Small intestine (tissue), 16 donors: ENCODE measurements at places on chromosomes 7 and 10. TPM values are rescaled to one million over a fixed set of nuclear protein-coding genes. Genes with fewer than 3 reads are reported as not detected.

DNA sequence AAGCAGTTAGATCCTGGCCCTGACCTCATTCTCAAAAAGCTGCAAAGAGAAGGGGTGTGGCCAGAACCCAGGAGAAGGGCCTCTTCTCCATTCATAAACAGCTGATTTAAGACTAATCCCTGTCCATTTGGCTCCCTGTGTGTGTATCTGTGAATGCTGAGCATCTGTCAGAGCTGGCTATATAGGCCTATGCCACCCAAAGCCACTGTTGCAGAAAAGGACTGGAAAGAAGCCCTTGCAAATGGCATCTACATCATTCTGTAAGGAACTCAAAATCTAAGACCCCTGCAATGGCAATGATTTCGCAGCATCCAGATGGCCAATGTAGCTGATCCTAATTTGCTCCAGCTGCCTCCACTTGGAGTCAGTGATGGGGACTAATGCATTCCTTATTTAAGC is 384.5 kb downstream of the KCNMA1 start:
- no peaks in the 10 kb centered on the region for H3K4me1 ChIP-seq
- H3K36me3 ChIP-seq = no peaks in the 10 kb centered on the region
- no peak overlapping the region for H3K27ac ChIP-seq
- H3K4me3 ChIP-seq = no peak overlapping the region
- no peaks in the 10 kb centered on the region for H3K27me3 ChIP-seq
- no peak for DNase-seq

DNA sequence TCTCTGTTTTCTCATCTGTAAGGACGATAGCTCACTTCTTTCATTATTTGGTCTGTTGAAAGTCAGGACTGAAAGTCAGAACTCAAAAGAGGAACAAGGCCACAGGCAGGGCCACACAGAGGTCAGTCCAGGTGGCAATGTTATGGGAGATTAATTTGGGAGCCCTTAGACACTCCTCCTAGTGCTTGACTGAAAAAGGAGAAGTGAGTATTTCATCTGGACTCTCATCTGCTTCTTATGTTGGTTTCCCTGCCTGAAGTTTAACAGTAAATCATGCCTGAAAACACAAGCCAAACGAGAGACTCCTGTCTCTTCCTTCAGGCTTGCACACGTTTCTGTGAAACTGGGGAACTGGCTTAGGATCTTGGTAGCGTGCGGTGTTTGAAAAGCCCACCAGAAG is 248.5 kb downstream of the BUB3 start:
- no peaks in the 10 kb centered on the region for H3K36me3 ChIP-seq
- H3K27ac ChIP-seq = no peak overlapping the region
- H3K4me1 ChIP-seq = no peaks in the 10 kb centered on the region
- no peak overlapping the region for H3K4me3 ChIP-seq
- no peaks in the 10 kb centered on the region for H3K27me3 ChIP-seq

- no peak overlapping the region for H3K4me3 ChIP-seq
- no peaks in the 10 kb centered on the region for H3K27me3 ChIP-seq
- H3K36me3 ChIP-seq = no peaks in the 10 kb centered on the region
- H3K4me1 ChIP-seq = no peaks in the 10 kb centered on the region
- DNase-seq = no peak
- no peak overlapping the region for H3K27ac ChIP-seq
Measured at GRCh38 chr10:75051308-75051707, 60.1 kb upstream of the SAMD8 start.

GRCh38 chr7:30702200-30702599 is 19.9 kb upstream of the CRHR2 start:
- peak; percentile 16 for DNase-seq
- H3K4me1 ChIP-seq = no peaks in the 10 kb centered on the region
- no peak overlapping the region for H3K27ac ChIP-seq
- H3K4me3 ChIP-seq = no peak overlapping the region
- no peaks in the 10 kb centered on the region for H3K36me3 ChIP-seq

DNA sequence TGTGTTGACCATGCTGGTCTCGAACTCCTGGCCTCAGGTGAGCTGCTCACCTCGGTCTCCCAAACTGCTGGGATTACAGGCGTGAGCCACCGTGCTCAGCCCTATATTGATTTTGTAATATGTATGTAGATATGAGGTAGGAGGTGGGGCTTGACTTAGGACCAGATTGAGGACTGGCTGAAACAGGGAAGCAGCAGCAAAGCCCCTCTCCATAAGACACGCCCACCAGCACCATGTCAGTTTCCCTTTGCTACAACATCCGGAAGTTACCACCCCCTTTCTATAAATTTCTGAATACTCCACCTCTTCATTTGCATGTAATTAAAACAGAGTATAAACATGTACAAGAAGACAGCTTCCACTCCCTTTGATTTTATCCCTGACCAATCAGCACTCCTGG is 47.9 kb upstream of the MYL10 start:
- no peak overlapping the region for H3K27ac ChIP-seq
- H3K4me1 ChIP-seq = no peaks in the 10 kb centered on the region
- H3K4me3 ChIP-seq = no peak overlapping the region
- H3K36me3 ChIP-seq = no peaks in the 10 kb centered on the region
- DNase-seq = no peak

GRCh38 chr10:11104772-11105675 is 87.4 kb downstream of the CELF2 start:
- H3K27ac ChIP-seq = no peak overlapping the region
- no peaks in the 10 kb centered on the region for H3K36me3 ChIP-seq
- DNase-seq = no peak
- no peak overlapping the region for H3K4me3 ChIP-seq
- no peaks in the 10 kb centered on the region for H3K27me3 ChIP-seq

- no peaks in the 10 kb centered on the region for H3K36me3 ChIP-seq
- no peak overlapping the region for H3K4me3 ChIP-seq
- no peaks in the 10 kb centered on the region for H3K4me1 ChIP-seq
Measured at GRCh38 chr10:126798649-126799048, 106.6 kb upstream of the DOCK1 start.

The OR6B1 gene
- 0.01 TPM for polyA plus RNA-seq

- no peak overlapping the region for H3K4me3 ChIP-seq
- no peaks in the 10 kb centered on the region for H3K27me3 ChIP-seq
- H3K4me1 ChIP-seq = no peaks in the 10 kb centered on the region
- DNase-seq = no peak
- H3K27ac ChIP-seq = no peak overlapping the region
- no peaks in the 10 kb centered on the region for H3K36me3 ChIP-seq
Measured at GRCh38 chr7:4143511-4144171, 538.5 kb upstream of the FOXK1 start.

GRCh38 chr10:111822661-111823060 is 360.9 kb downstream of the GPAM start:
- no peak overlapping the region for H3K27ac ChIP-seq
- H3K4me3 ChIP-seq = no peak overlapping the region
- DNase-seq = no peak
- no peaks in the 10 kb centered on the region for H3K4me1 ChIP-seq

The CDHR1 gene
- 18.2 TPM for polyA plus RNA-seq

The WDR11 gene
- 31.1 TPM for polyA plus RNA-seq

- H3K4me1 ChIP-seq = peaks cover 5% of the 10 kb centered on the region
- DNase-seq = no peak
- peak overlapping the region; percentile 45 for H3K27ac ChIP-seq
- peaks cover 4% of the 10 kb centered on the region for H3K36me3 ChIP-seq
- no peaks in the 10 kb centered on the region for H3K27me3 ChIP-seq
Measured at GRCh38 chr10:101829561-101830315, 11.5 kb upstream of the OGA start.

DNA sequence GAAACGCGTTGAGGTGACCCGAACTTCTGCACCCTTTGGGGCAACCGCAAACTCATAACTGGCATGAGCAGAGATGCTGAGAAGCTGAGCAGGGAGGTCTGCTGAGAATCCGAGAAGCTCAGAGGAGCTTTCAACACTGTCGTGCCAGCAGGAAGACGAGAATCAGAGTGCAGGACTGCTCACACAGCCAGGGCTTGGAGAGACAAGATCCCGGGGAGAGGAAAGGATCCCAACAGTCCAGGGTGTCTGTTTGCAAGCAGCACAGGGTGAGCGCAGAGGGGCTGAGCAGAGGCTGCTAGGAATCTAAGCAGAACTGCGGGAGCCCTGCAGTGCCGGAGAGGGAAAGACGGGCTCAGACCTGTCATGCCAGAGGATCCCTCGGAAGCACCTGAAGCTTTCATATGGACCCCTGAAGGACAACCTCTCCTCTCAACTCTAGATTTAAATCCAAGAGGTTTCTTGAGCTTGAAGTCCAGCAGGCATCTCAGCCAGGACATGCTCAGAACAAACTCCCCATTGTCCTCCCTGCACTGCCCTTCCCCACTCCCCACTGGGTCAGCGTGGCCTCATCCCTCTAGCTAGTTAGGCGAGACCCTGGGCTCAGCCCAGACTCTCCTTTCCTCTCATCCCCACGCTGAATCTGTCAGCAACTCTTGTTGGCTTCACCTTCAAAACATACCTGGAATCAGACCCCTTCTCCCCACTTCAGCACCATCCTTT is 40.7 kb downstream of the FOXL3 start:
- peaks cover 3% of the 10 kb centered on the region for H3K4me1 ChIP-seq
- no peaks in the 10 kb centered on the region for H3K36me3 ChIP-seq
- peak; percentile 39 for DNase-seq

The PPP1R9A gene
- polyA plus RNA-seq = 13.3 TPM

DNA sequence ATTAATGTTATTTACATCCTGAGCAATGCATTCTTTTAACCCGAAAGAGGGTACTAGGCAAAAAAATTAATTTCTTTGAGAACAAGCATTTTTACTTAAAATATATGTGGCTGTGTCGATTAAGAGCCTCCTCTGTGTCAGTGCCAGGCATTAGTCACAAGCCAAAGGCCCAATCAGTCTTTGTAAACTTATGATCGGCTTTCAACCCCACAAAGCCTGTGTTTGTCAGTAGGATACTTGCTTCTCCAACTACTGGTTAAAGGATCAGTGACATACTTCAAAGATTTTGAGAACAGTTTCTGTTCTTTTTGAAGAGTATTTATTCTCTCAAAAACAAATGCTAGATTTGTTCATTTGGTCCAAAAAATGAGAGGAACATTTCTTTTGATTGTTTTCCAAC is 159.3 kb downstream of the NRCAM start:
- DNase-seq = no peak
- H3K36me3 ChIP-seq = no peaks in the 10 kb centered on the region
- H3K27me3 ChIP-seq = no peaks in the 10 kb centered on the region
- H3K4me3 ChIP-seq = no peak overlapping the region

DNA sequence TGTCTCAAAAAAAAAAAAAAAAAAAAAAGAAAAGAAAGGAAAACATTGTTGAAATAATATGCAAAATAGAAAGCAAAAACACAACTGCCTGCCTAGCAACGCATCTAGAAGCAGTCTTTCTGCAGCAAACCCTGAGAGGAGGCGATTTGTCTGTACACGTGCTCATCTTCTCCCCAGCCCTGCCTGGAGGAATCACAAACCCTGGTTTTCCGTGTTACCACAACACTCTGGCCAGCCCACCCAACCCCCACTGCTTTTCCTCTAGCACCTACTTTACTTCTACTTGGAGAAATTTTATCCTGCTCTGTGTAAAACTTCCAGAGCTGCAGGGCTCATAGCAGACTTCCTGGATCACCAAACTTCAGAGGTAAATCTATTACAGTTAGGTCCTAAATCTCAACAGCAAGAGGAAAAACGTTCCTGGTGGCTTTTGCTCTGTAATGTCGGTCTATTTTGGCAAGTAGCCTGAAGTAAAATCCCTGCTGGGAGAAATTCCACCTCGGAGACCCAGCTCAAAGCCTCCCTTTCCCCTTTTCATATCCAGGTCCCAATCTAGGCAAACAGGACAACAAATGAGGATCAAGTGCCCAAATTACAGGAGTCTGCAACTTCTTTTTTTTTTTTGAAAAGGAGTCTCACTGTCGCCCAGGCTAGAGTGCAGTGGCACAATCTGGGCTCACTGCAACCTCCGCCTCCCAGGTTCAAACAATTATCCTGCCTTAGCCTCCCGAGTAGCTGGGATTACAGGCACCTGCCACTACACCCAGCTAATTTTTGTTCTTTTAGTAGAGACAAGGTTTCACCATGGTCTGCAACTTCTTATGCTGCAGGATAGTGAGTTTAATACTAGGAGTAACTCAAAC is 91.6 kb downstream of the DNMBP start:
- no peak for DNase-seq
- H3K36me3 ChIP-seq = peaks cover 8% of the 10 kb centered on the region
- H3K4me3 ChIP-seq = peak overlapping the region; percentile 5
- no peaks in the 10 kb centered on the region for H3K27me3 ChIP-seq

The ENKUR gene
- polyA plus RNA-seq = 1.9 TPM

GRCh38 chr10:30080161-30080560 is 20.8 kb upstream of the JCAD start:
- no peak overlapping the region for H3K27ac ChIP-seq
- H3K27me3 ChIP-seq = peaks cover 2% of the 10 kb centered on the region
- H3K4me1 ChIP-seq = no peaks in the 10 kb centered on the region
- H3K4me3 ChIP-seq = no peak overlapping the region

- no peak overlapping the region for H3K27ac ChIP-seq
- no peak overlapping the region for H3K4me3 ChIP-seq
- no peaks in the 10 kb centered on the region for H3K27me3 ChIP-seq
- H3K36me3 ChIP-seq = no peaks in the 10 kb centered on the region
Measured at GRCh38 chr7:25250386-25250785, 22.1 kb upstream of the NPVF start.

DNA sequence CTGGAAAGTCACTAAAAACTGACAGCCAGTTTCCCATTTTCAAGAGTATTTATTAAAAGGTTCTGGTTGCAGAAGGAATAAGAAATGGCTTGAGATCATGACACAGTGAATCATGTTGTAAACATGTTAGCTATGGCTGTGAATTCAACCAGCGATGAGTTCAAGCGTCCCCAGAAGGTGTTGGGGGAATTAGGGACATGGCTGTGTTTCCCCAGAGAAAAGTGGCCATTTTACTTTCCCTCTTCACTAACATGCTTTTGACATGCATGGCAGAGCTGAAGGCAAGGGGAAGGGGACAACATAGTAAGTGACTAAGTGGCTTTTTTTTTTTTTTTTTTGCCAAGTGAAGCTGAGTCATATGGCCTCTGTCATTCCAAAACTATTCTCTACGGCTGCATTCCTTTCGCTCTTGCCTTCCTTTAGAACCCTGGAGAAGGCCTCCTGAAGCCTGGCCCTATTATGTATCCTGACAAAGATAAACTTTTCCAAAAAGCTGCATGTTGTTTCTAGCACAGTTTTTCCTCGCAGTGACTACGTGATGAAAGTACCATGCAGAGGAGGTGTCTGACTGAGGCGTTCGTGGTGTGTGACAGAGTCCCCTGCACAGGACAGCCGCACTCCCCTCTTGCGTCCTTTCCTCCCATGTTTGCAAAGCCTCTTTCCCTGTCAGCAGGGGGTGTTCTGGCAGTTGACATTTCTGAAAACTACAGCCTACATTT is 46.9 kb downstream of the EGFR start:
- no peaks in the 10 kb centered on the region for H3K27me3 ChIP-seq
- peaks cover 11% of the 10 kb centered on the region for H3K36me3 ChIP-seq
- no peak overlapping the region for H3K4me3 ChIP-seq
- peaks cover 47% of the 10 kb centered on the region for H3K4me1 ChIP-seq

The MBL2 gene
- 0.01 TPM for polyA plus RNA-seq

The LMOD2 gene
- 0.45 TPM for polyA plus RNA-seq

- H3K4me1 ChIP-seq = no peaks in the 10 kb centered on the region
- H3K27me3 ChIP-seq = no peaks in the 10 kb centered on the region
- H3K27ac ChIP-seq = no peak overlapping the region
- H3K36me3 ChIP-seq = no peaks in the 10 kb centered on the region
Measured at GRCh38 chr7:70951271-70951962, 180.5 kb upstream of the GALNT17 start.

The LEP gene
- polyA plus RNA-seq = 0.25 TPM
